ENCODE measurements at places on chromosomes 5 and 9. TPM values are rescaled to one million over a fixed set of nuclear protein-coding genes. Genes with fewer than 3 reads are reported as not detected.

The PCDHGC4 gene
- not detected for total RNA-seq

The FREM1 gene
- total RNA-seq, result not detected

The AGXT2 gene
- not detected for total RNA-seq

- no peak for DNase-seq
Measured at GRCh38 chr9:109115931-109116526, 3.7 kb downstream of the TMEM245 start.

DNA sequence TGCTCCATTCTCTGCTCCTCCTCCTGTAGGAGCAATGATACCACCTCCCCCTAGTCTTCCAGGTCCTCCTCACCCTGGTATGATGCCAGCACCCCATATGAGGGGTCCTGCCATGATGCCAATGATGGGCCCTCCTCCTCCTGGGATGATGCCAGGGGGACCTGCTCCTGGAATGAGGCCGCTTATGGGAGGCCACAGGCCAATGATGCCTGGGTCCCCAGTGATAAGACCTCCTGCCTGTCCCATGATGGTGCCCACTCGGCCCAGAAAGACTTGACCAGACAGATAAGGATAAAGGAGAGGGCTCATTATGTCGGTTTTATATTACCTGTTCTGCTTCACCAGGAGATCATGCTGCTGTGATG is 26.2 kb upstream of the IQGAP2 start:
- no peak for DNase-seq

DNA sequence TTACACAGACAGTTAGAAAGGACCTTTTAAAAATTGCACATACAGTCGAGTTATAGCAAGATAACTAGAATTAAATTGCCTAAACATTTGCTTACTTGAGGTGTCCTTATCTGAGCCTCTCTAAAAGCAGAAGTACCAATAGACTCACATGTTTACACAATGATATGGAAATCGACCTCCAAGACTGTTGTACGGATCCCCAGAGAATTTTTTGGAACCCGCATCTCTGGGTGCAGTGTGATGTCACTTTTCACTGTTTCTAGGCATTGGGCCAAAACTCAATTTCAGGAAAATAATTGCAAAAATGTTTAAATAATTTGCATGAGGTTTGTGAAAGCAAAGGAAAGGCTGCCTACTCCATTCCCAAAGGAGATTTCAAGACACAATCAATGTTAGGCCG is 63.1 kb upstream of the ATG10 start:
- DNase-seq, result no peak

Measured in activated T-helper 2 cell treated with anti-CD3 and anti-CD28 coated beads, Interferon-gamma antibody, Interleukin-2, Interleukin-4, amounts not matched to agents 10 μg/mL and 5 μg/mL and 100 μg/mL, durations not matched to agents 14 hours and 24 hours and 36 hours (primary cell).